ENCODE measurements at places on chromosomes 7 and 10.

GRCh38 chr10:102675666-102676533 lies 31.6 kb downstream of the TRIM8 start:
- DNase-seq, result no peak

GRCh38 chr7:126659124-126659523 lies 593.6 kb downstream of the GRM8 start:
- DNase-seq, result no peak

DNA sequence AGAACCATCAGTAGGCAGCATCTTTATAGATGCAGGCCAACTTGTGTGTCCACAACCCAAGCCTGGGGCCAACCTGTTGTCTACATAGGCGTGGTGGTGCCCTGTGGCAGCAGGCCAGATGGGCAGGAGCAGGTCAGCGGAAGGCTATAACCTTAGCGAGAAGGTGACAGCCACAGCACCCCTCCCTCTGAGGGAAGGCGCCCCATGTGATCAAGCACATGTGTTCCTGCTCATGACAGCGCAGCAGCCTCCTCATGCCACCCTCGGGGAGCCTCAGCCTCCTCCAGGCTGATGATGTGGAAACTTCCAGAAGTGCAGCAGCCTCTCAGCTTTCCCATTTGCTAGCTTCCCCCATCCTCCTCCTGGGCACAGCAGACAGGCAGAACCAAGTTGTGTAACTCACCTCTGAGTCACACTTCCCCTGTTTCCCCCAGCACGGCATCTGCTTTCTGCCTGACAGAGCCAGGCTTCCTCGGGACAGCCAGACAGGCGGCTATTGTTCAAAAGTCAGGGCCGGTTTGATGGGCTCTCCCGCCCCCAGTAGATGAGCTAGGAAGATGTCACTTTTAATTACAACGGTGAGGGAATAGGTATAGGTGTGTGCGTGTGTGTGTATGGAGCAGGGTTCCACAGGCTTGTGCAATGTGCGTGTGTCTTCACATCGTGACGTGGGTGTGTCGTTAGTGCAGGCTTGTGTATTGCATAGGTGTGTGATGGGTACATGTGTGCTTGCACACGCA lies 312.0 kb upstream of the ZMIZ1 start:
- no peak for DNase-seq

GRCh38 chr10:9437131-9437530 lies 1382.6 kb downstream of the GATA3 start:
- DNase-seq, result no peak

- no peak for DNase-seq
Observed at GRCh38 chr7:68977385-68978055, 620.8 kb upstream of the AUTS2 start.

- DNase-seq, result no peak
Observed at GRCh38 chr10:118471863-118472262, 123.6 kb downstream of the PRLHR start.

DNA sequence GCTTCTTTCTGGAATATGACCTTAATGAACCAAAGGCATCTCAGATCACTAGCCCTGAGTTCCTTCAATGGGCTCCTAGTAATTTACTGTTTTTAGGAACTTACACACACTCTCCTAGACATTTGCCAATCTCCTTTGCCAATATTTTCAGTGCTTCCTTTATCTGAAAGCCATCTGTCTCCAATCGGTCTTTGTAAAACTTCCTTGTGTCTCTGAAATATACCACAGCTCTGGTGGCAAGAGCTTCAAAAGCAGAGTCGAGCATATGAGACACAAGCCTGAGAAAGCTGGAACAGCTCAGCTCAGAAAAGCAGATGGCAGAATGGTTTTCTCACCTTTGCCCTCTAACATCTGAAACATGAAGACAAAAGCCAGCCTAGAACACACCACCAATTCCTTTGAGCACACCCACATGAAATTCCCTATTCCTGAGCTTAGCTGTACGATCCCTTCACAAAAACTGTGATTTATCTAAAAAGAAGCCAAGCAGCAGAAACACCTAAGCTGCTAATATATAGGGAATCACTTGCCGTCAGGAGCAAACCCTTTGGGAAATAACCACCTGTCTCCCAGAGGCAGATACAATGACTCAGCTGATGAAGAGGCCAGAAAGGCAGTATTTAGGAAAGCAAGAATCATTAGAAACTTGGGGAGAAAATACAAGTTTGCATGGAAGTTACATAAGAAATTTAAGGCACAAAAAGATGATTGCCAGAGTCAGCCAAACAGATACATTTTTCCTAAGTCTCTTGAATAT lies 70.2 kb upstream of the ANK3 start:
- no peak for DNase-seq

DNA sequence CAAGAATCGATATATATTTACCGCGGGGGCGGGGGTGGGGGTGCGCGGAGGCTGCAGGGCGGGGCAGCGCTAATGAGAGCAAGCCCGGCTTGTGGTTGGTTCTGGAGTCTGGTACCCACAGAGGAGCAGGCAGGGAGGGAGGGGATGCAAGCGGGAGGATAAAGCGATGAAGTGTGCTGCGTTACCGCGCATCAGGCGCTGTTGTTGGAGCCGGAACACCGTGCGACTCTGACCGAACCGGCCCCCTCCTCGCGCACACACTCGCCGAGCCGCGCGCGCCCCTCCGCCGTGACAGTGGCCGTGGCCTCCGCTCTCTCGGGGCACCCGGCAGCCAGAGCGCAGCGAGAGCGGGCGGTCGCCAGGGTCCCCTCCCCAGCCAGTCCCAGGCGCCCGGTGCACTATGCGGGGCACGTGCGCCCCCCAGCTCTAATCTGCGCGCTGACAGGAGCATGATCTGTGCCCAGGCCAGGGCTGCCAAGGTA lies at the start of gene HECW1:
Gene HECW1 (plus strand): TSS at position 189 of the 482 bp plus-strand sequence. CDS start 131,259 bp downstream, outside the sequence.
- no peak for DNase-seq

DNA sequence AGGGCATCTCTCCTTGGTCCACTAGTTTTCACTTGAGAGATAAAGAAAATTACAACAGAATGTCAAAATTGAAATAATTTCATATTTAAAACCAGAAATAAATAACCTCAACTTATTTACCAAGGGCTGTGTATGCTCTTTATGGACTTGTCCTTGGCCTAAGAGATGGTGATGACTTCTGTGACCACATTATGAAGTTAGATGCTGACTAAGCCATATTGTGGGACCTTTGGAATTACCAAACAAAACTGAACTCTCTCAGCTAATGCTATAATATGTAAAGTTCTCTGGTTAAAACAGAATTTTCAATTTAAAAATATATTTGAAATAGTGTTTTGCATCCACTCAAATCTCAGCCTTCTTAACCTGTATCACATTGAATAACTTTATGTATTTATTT lies 38.9 kb downstream of the CALCR start:
- no peak for DNase-seq

- DNase-seq, result no peak
Observed at GRCh38 chr7:129911790-129912189, 41.0 kb downstream of the UBE2H start.

DNA sequence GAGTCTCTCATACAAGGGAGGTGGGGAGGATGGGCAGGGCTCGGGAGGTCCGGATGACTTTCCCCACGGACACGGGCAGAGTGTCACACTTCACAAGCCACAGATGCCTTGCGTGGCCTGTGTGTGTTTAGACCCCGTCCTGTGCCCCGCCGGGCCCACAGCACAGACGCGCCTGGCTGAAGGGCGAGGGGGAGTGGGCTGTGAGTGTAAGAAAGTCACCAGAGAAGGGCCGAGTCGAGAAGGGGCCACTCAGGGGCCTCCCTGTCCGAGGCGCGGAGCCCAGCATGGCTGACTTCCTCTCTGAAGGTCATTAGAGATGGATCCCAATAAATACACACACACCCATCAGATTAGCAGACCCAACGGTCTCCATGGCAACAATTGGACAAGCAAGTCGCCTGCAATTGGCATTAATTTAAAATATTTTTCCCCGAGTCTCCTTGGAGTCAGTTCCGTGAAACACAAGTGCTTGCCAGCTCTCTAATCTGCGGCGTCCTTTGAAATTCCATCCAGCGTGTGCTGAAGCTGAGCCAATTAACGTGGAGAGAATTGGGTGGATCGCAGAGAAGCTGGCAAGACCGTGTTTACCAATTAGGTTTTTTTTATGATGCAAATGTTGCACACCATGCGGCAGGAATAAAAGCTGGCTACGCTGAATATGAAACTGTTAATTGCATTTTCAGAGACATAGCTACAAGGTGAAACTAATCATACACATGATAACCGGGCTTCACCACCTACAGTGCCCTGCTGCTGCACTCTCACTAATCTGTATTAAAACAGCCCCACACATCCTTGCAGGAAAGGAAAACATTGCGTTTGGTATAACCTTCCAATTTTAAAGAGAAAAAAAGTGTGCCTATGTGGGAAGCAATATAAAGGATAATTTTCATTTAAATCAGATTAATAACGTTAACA lies 571.2 kb downstream of the PTPRN2 start:
- no peak for DNase-seq

GRCh38 chr7:105705427-105705826 lies 124.1 kb upstream of the EFCAB10 start:
- DNase-seq, result no peak

DNA sequence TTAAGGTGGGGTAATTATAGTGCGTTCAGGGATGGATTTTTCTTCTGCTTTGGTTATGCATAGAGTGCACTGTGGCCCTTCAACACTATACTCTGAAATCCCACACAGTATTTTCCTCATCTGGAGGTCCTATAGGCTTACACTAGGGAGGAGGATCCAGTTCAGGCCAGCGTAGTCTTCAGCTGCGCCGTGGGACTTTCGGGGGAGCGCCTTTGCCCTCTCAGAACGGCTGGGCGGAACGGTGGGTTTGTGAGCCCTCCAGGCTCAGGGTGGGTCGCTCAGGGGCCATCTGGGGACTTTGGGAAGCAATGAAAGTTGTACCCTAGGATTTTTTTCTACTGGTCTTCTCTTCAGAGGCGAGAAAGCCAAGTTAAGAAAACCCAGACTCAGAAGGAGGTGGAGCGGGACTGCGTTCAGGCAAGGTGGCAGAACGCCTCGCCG lies 652 bp upstream of the VPS26A start:
- no peak for DNase-seq

GRCh38 chr10:61271127-61271780 lies 181.9 kb downstream of the TMEM26 start:
- DNase-seq, result no peak

GRCh38 chr10:90227217-90227656 lies 525.8 kb downstream of the KIF20B start:
- DNase-seq, result no peak

- DNase-seq, result no peak
Observed at GRCh38 chr10:110547139-110547761, 20.2 kb upstream of the SMC3 start.
